ENCODE measurements at places on chromosomes 2 and 18. TPM values are rescaled to one million over a fixed set of nuclear protein-coding genes. Genes with fewer than 3 reads are reported as not detected.
A peak's percentile ranks its signal among the peaks of the same experiment; 100 is the strongest.

DNA sequence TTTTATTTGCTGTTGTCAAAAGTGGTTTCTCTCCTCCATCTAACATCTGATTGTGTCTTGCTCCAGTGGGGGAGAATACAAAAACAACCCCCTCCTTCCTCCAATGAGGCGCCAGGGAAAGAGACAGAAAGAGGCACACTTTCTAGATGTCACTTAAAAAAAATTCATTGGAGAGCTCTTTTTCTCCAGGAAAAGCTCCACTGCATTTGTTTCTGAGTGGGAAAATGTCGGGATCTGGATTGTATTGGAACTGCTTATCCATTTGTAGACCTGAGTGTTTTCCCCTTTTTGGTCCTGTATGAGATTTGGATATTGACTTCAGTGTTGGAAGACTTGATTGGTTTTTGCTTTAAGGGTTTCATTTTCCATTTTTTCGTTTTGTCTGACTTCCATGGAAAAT lies 995 bp downstream of the MBD5 start:
- DNase-seq = no peak
- peak overlapping the region; percentile 98 for H3K27ac ChIP-seq
- peaks cover 5% of the 10 kb centered on the region for H3K36me3 ChIP-seq
- peaks cover 13% of the 10 kb centered on the region for H3K4me1 ChIP-seq

The ANKRD62 gene
- not detected for total RNA-seq

GRCh38 chr2:176018708-176019107 lies 16.6 kb upstream of the LNPK start:
- no peak overlapping the region for H3K4me3 ChIP-seq
- DNase-seq = no peak
- no peaks in the 10 kb centered on the region for H3K36me3 ChIP-seq
- no peaks in the 10 kb centered on the region for H3K4me1 ChIP-seq
- no peak overlapping the region for H3K27ac ChIP-seq

- H3K27ac ChIP-seq = no peak overlapping the region
- H3K27me3 ChIP-seq = no peaks in the 10 kb centered on the region
- H3K4me3 ChIP-seq = no peak overlapping the region
- H3K4me1 ChIP-seq = no peaks in the 10 kb centered on the region
- no peaks in the 10 kb centered on the region for H3K36me3 ChIP-seq
- DNase-seq = no peak
Measured at GRCh38 chr2:169119851-169120250, 50.5 kb downstream of the DHRS9 start.

- no peak overlapping the region for H3K27ac ChIP-seq
- H3K4me1 ChIP-seq = no peaks in the 10 kb centered on the region
- H3K36me3 ChIP-seq = no peaks in the 10 kb centered on the region
- H3K4me3 ChIP-seq = no peak overlapping the region
Measured at GRCh38 chr2:147657086-147658000, 187.5 kb upstream of the ACVR2A start.

DNA sequence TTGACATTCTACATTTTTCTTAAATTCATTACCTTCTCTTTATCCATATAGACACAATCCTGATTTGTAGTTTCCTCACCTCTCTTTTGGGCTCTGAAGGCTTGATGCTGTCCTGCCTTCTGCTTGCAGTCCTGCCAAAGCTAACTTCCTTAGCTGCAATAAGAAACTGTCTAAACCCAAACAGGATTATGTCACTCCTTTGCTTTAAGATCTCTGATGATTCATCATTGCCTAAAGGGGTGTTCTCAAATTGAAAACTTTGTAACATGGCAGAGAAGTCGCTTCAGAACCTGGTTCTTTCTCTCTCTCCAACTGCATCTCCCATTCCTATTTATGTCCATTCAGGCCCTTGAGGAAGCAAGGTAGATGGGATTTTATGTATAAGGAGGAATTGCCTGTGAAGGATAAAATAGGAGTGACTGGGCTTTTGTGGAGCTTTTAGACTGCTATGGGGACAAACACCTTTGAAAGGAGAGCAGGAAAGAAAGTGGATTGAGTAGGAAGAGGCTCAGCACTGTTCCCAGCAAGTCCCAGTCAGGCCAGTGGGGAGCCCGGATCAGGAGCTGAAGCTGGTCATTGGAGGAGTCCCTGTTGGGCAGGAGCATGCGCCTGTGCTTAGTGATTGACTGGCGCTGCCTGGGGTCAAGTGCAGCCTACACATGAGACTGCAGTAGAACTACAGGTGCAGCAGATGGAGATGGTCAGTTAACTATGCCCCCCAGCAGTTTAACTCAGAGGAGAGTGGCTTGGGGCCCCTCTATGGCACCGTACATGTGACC lies 390.6 kb downstream of the CTNNA2 start:
- no peaks in the 10 kb centered on the region for H3K36me3 ChIP-seq
- no peak overlapping the region for H3K4me3 ChIP-seq
- DNase-seq = no peak
- no peak overlapping the region for H3K27ac ChIP-seq
- no peaks in the 10 kb centered on the region for H3K27me3 ChIP-seq
- H3K4me1 ChIP-seq = no peaks in the 10 kb centered on the region

GRCh38 chr2:53903011-53903410 lies 43.2 kb upstream of the GPR75 start:
- H3K36me3 ChIP-seq = peaks cover 84% of the 10 kb centered on the region
- H3K27me3 ChIP-seq = no peaks in the 10 kb centered on the region
- no peak overlapping the region for H3K27ac ChIP-seq
- H3K4me1 ChIP-seq = no peaks in the 10 kb centered on the region
- DNase-seq = no peak

DNA sequence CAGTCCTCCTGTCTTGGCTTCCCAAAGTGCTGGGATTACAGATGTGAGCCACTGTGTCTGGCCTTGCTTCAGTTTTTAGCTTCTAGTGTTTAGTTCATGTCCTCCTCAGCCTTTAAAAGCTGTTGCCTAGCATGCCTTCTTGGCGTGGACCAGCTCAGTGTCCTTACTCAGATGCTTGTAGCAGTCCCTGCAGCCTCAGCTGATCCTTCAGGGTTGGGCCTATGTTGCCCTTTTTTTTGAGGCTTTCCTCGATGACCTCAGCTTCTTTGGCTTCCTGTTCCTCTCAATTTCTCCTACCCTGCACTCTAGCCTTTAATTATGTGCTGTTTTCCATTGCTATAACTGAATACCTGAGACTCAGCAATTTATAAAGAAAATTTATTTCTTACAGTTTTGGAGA lies 57.7 kb downstream of the TANC1 start:
- no peaks in the 10 kb centered on the region for H3K27me3 ChIP-seq
- H3K4me3 ChIP-seq = no peak overlapping the region
- H3K27ac ChIP-seq = no peak overlapping the region
- H3K4me1 ChIP-seq = no peaks in the 10 kb centered on the region
- DNase-seq = no peak

- no peak for DNase-seq
- no peak overlapping the region for H3K27ac ChIP-seq
- no peak overlapping the region for H3K4me3 ChIP-seq
- no peaks in the 10 kb centered on the region for H3K36me3 ChIP-seq
Measured at GRCh38 chr18:24013051-24013450, 1.5 kb upstream of the TTC39C start.

DNA sequence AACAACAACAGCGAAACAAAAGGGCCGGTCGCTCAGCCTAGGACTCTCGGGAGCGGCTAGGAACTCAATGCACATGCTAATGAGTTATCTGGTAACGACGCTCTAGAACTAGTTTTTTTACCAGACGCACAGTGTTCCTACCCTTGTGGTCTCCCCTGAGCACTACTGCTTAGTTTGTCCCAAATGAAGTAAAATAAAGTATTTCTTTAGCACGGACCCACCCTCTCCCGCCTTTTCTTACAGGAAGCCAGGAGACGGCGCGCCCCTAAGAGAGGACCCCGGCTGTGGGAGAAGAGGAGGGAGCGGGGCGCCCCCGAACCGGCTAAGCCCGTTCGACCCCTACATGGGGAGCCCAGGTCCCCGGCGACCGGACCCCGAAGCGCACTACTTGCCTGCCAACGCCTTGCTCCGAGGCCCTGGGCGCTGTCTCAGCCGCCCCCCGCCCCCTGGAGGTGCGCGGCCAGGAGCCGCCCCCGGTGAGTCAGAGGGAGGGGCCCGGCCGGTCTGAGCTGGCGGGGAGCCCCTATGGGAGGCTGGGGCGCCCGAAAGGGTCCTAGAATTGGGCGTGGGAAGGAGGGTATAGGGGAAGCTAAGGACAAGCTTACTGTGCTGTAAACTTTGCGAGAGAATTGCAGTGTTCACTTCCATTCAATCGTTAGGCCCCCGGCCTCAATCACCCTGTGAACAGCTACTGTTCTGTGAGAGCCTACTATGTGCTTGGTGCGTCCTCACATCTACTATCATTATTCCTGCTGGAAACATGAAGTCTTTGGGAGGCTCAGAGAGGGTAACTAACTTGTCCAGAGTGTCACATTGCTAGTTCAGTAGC lies 3.6 kb upstream of the CAPG start:
- no peak overlapping the region for H3K27ac ChIP-seq
- H3K36me3 ChIP-seq = no peaks in the 10 kb centered on the region
- H3K4me3 ChIP-seq = peak overlapping the region; percentile 40
- peaks cover 70% of the 10 kb centered on the region for H3K4me1 ChIP-seq
- DNase-seq = peak; percentile 41

GRCh38 chr2:30759481-30759880 lies 47.8 kb downstream of the CAPN13 start:
- no peak for DNase-seq
- no peaks in the 10 kb centered on the region for H3K27me3 ChIP-seq
- H3K27ac ChIP-seq = no peak overlapping the region
- H3K4me1 ChIP-seq = no peaks in the 10 kb centered on the region

DNA sequence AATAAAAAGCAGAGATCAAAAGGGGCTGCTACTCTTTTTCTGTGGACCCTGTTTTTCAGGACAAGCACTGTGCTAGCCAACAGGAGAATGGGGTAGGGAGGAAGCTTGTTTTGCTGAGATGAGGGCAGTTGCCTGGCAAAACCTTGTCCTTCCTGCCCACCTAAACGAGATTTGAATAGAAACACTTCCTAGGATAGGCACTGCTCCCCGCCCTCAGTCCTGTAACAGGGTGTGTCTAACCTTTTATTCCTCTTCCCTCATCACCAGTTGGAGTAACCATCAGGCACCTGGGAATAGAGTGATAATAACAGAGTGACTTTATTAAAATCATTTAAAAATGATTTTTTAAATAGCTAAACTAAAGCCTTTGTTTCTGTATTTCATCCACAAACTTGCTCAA lies 368.8 kb downstream of the LNPK start:
- no peaks in the 10 kb centered on the region for H3K36me3 ChIP-seq
- H3K4me3 ChIP-seq = no peak overlapping the region

GRCh38 chr18:7987284-7987976 lies 420.3 kb downstream of the PTPRM start:
- H3K36me3 ChIP-seq = no peaks in the 10 kb centered on the region
- H3K4me1 ChIP-seq = no peaks in the 10 kb centered on the region
- DNase-seq = no peak
- no peak overlapping the region for H3K4me3 ChIP-seq

All from natural killer cell (primary cell).